ENCODE measurements at places on chromosomes 2 and 18. TPM values are rescaled to one million over a fixed set of nuclear protein-coding genes. Genes with fewer than 3 reads are reported as not detected.

DNA sequence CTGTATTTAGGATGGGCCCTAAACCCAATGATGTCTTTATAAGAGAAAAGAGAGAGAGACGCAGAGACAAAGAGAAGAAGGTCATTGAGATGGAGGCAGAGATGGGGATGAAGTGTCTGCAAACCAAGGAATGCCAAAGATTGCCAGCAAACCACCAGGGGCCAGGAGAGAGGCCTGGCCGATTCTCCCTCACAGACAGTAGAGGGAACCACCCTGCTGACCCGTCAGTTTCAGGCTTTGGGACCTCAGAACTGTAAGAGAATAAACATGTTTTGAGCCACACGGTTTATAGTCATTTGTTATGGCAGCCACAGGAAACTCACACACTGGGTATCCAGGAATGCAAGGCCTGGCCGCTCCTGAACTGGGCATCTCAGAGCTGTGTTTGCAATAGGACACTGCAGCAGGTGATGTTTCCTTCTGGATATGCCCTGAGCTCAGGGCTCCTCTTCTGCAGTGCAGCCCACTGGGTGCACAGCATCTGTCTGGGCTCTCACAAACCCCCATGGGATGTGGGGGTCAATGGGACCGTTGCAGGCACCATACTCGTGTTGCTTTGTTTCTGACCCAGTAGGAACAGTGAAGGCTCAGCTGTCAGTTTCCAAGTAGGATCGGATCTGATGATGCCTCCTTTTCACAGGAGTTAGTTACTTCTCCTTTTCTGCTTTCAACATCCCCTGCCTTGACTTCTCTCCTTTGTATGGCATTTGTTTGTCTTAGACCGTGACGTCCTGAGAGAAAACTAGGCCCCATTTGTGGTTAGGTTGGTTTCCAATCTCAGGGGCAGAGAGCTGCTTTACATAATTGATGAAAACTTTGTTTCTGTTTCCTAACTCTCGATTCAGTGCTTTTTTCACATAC, 20.8 kb downstream of the PTPN18 start:
- no peak for DNase-seq

GRCh38 chr18:59273759-59274532, 692 bp upstream of the RAX start:
- DNase-seq: no peak

DNA sequence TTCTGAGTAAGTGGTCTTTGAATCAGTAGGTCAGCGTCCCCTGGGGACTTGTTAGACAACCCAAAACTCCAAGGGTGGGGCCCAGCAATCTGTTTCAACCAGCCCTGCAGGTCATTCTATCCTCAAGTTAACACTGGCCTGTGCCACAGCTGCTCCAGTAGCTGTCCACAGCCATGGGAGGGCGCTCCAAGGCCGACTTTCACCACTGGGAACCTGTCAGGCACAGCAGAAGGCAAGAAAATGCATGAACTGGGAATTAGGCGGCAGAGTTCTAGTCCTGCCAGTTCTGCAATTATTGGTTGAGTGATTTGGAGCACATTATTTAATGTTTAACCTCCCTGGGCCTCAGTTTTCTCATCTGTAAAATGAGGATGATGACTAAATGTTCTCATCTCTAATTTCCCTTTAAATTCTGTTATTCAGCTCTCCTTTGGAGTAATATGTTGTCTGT, 17.4 kb upstream of the MRPL33 start:
- peak; percentile 74 for DNase-seq

- DNase-seq: peak; percentile 25
Measured at GRCh38 chr2:102736410-102737409, 25.1 kb upstream of the TMEM182 start.

GRCh38 chr2:120760446-120761135, 24.9 kb downstream of the GLI2 start:
- no peak for DNase-seq

- peak; percentile 4 for DNase-seq
Measured at GRCh38 chr2:221571551-221572218, 419 bp downstream of the EPHA4 start.

- no peak for DNase-seq
Measured at GRCh38 chr18:75422341-75422910, 5.1 kb downstream of the SMIM21 start.

DNA sequence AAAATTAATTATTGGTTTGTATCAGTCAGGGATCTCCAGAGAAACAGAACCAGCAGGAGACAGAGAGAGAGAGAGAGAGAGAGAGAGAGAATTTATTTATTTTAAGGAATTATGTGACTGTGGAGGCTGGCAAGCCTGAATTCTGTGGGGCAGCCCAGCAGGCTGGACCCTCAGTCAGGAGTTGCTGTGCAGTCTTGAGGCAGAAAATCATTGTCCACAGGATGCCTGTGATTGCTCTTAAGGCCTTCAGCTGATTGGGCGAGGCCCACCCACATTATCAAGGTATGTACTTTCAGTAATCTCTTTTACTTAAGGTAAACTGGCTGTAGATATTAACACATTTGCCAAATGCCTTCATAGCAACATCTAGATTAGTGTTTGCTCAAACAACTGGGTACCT, 155.3 kb downstream of the SEPTIN10 start:
- no peak for DNase-seq

GRCh38 chr2:64212346-64212745, 68.1 kb upstream of the PELI1 start:
- no peak for DNase-seq

DNA sequence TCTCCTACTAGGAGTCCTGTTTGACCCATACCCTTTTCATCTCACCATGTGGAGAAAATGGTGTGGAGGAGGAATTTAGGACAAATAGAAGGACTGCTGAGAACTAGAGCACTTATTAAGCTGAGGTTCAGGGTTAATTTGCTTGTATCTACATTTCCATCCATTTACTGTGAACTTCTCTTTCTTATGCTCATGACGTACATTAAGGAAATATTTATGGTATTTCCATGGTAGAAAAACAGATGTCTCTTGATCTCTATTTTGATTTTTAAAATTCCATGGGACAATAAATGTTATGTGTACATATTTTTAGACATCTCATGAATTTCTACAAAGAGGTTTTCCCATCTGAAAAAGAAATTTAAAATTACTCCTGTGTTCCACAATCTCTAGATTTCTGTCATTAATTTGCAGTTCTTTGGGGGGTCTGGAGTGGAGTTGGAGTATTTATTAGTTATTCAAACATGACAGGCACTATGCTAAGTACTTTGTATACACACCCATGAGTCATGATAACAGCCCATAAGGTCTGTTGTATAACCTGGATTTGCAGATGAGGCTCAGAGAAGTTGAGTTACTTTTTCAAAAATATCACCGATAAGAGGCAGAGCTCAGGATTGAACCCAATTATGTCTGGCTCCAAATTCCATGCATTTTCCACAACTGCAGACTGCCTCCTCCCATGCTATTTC, 112.6 kb downstream of the COPS8 start:
- DNase-seq: peak; percentile 63

DNA sequence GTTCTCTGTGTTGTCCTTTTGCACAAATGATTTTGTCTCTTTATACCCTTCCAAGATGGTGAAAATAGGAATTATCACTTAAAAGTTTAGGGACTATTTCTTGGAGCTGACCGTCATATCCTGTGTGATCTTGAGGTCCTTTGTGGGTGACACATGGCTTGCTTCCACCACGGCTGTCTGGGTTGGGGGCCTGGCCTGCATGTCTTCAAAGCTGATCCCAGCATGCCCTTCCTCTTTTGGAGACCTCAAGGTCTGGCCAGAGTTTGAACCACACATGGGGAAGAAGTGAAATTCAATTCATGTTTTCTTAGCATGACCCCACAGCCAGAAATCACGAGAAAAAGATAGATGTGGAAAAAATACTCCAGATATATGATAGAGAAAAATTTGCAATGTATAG, 14.0 kb downstream of the SFTPB start:
- no peak for DNase-seq

GRCh38 chr18:79877163-79878091, 74.0 kb downstream of the SLC66A2 start:
- no peak for DNase-seq

DNA sequence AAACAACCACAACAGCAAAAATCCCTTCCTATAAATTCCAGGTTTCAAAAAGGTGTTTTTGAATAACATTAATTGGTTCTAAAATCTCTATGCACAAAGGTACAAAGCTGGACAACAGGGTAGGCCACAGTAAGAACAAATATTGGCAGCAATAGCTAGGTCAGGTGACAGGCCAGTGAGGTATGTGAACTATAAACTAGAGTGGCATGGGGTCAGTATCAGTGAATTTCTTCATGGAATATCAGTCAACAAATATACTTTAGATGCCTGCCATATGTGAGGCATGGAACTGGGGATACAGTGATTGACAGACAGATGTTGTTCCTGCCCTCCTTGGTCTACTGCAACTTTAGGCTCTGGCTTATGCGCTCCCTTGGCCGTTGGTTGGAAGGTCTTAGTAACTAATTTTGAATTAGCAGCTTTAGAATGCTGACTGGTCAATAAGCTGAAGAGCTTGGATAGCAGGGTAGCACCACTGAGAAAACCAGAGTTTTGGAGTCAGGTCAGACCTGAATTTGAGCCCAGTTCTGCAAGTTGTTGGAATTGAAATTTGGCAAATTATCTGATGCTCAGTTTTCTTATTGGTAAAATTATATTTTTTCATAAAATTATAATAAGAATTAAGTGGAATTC, 2.3 kb upstream of the EPC2 start:
- DNase-seq: no peak

DNA sequence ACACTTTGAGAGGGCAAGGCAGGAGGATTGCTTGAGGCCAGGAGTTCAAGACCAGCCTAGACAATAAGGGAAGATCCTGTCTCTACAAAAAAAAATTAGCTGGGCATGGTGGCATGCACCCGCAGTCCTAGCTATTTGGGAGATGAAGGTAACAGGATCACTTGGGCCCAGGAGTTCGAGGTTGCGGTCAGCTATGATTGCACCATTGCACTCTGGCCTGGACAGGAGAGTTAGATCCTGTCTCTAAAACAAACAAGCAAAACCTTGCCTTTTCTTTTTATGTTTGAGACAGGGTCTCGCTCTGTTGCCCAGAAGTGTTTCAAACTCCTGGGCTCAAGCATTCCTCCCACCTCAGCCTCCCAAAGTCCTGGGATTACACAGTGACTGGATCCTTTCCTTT, 14.5 kb upstream of the THADA start:
- no peak for DNase-seq

DNA sequence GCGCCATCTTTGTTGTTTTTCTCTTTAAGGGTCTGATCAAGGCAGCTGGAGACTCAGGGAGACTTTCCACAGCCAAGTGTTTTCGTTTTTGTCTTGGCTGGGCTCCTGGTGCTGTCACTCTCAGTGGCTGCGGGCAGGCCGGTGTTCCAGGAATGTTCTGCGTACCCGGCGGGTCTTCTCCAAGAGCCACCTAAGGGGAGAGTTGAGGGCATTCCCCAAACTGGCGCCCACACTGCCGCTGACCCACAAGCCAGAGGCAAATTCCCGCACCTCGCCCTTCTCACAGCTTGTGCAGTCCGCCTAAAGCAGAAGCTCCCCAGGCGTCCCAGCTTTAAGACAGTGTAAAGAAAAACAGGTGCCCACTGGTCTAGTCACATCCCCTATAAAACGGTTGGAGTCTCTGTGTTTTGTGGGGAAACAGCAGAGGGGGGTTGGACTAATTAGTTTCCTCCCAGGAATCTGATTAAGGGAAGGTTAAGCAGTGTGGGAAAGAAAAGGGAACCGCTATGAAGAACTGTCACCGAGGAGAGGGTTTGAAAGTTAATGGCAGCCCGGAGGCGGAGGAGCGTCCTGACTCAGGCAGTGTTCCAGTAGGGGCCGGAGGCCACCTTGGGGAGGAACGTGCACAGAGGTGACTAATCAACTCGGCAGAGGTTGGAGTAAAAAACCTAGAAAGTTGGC, 224.5 kb downstream of the SLC4A3 start:
- peak; percentile 47 for DNase-seq

DNA sequence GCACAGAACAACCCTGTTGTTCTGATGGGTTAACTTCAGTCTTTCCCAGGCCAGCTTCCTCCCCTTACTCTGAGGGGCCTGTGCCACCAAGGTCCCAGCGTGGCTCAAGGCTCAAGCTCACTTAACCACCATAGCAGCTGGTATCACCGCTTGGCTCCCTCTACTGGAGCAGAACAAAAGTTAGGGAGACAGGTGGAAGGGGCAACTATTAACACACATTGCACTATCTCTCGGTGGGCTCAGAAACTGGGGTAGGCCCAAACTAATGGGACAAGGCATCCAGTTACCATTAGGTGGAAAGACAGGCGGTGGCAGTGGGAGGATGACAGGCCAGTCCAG, 88.7 kb upstream of the ATL2 start:
- DNase-seq: peak; percentile 3

DNA sequence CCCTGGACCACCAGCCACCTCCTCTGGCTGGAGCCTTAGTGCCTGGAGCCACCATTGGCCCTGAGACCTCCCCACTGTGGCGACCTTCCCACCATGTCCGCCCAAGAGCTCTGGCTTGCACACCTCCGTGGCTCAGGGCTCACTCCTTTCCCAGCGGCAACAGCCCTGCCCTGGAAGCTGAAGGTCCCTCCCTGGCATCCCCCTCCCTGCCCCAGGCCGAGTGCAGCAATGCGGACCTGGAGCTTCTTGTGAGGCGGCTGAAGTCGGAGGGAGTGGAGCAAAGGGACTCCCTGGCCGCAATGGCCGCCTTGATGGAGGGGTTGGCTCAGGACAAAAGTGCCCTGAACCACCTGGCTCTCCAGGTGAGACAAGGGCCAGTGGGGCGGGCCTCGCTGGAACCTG, 28.6 kb downstream of the CROCC2 start:
- no peak for DNase-seq

DNA sequence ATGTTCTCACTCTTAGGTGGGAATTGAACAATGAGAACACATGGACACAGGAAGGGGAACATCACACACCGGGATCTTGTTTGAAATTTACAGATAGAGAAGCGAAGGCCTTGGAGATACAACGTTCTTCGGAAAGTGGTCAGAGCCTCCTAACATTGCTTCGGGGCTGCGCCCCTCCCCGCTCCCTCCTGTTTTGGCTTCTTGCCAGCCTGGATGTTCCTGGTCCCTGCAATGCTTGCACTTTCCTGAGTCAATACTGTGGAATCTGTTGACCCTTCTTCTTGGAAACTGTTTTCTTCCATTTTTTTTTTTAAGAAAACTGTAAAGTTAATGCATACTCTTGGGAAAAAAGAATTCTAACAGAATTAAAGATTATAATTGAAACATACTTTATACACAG, 360.8 kb downstream of the SOCS6 start:
- DNase-seq: no peak

- no peak for DNase-seq
Measured at GRCh38 chr2:130341562-130342019, 1.1 kb upstream of the IMP4 start.

- no peak for DNase-seq
Measured at GRCh38 chr2:225466891-225467604, 67.5 kb downstream of the NYAP2 start.

- peak; percentile 6 for DNase-seq
Measured at GRCh38 chr2:172865422-172865821, 129.8 kb downstream of the RAPGEF4 start.

- no peak for DNase-seq
Measured at GRCh38 chr2:96233880-96234316, 25.3 kb upstream of the STARD7 start.

CSRNP3 gene
- total RNA-seq: not detected

KCNS3 gene
- total RNA-seq: 0.94 TPM

ALMS1 gene
- total RNA-seq: 8.7 TPM

RBFA gene
- total RNA-seq: 24.8 TPM

DOK6 gene
- not detected for total RNA-seq

ACKR3 gene
- total RNA-seq: 0.09 TPM

SLC4A1AP gene
- total RNA-seq: 24.2 TPM

CDH20 gene
- not detected for total RNA-seq

KIAA2012 gene
- total RNA-seq: 0.25 TPM

CXCR1 gene
- total RNA-seq: not detected

CABYR gene
- 1.6 TPM for total RNA-seq

MEP1B gene
- total RNA-seq: not detected
